Stimulated activated CD4-positive, alpha-beta T cell treated with anti-CD3 and anti-CD28 coated beads, Interleukin-2, amount 100 ng/mL, for 48 hours (primary cell): ENCODE measurements at places on chromosomes 7 and 10.

- no peak for DNase-seq
Measured at GRCh38 chr7:93861325-93861949, 29.1 kb downstream of the TFPI2 start.

DNA sequence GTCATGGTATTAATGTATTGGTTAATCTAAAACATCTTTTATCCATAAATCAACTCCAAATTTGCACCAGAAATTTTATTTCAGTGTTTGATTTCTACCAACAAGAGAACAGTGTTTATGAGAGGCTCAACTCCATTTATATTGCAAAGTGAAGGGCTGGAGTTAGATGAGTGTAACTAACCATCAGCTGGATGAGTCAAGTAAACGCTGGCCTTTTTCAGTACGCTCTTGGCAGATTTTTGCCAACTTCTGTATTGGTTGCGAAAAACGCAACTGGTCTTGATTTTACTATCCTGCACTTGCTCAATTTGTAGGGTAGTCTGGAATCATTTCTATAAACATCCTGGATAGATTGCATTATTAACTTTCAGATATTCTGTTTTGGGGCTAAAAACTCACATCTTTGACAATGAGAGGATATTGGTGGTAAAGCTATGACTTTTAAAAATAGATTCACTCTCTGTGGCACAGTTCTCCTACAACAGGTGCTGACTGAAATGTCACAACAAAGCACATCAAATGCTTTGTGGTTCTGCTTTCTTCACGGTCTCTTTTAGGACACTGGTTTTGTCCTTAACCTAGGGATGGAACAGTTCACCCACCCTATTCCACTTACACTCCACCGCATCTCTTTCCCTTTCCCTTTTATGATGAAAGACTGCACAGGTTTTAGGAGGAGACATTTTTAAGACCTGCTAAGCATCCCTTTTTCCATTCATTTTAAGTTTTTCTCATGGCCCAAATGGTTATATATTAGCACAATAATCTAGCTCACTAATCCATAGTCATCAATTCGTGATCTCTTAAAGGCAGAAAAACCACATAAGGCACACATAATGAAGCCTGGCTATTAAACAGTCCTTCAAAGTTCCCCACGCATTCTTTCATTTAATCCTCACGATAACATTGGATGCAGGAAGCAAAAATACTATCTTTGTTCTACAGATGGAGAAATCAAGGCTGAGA lies 12.8 kb downstream of the CACNA2D1 start:
- no peak for DNase-seq

GRCh38 chr7:136741941-136742340 lies 126.5 kb upstream of the CHRM2 start:
- no peak for DNase-seq

- DNase-seq = no peak
Measured at GRCh38 chr10:6929148-6929830, 349.2 kb upstream of the PRKCQ start.

GRCh38 chr7:122416336-122416735 lies 111.8 kb upstream of the FEZF1 start:
- no peak for DNase-seq
